ENCODE measurements at places on chromosomes 16 and 17.
A peak's percentile ranks its signal among the peaks of the same experiment; 100 is the strongest.

GRCh38 chr16:70665806-70666735 is 19.7 kb downstream of the IL34 start:
- DNase-seq, result no peak

GRCh38 chr16:87053016-87053982 is 263.9 kb downstream of the C16orf95 start:
- DNase-seq, result no peak

GRCh38 chr17:54968988-54969332 is 395 bp downstream of the STXBP4 start:
- peak; percentile 2 for DNase-seq

DNA sequence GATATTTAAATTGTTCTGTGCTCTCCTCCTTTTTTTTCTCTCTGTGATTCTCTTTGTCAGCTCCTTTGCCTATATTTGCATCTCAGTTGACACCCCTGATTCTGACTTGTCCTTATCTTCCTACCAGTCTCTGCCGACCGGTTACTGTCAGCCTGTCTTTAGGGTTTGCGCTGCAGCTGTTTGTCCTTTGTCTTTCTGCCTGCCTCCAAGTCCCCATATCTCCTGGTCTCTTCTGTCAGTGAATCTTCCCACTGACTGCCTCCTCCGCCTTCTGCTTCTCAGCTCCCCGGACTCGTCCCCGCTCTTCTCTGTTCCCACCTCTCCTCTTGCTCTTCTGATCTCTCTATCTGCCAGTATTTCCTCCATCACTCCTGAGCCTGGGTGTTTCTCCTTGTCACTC is 5.2 kb downstream of the TLCD2 start:
- DNase-seq, result no peak

GRCh38 chr17:68431661-68432071 is 25.6 kb downstream of the WIPI1 start:
- peak; percentile 26 for DNase-seq

GRCh38 chr17:28717578-28718332 is at the start of gene RAB34:
Gene RAB34, minus strand, starts transcription at chr17:28717868. Its CDS starts 602 bp downstream, at chr17:28717266.
- peak; percentile 34 for DNase-seq

GRCh38 chr16:68422396-68422960 is 25.8 kb downstream of the SMPD3 start:
- DNase-seq, result no peak

GRCh38 chr17:44837196-44837595 is 7.1 kb upstream of the GJC1 start:
- no peak for DNase-seq

DNA sequence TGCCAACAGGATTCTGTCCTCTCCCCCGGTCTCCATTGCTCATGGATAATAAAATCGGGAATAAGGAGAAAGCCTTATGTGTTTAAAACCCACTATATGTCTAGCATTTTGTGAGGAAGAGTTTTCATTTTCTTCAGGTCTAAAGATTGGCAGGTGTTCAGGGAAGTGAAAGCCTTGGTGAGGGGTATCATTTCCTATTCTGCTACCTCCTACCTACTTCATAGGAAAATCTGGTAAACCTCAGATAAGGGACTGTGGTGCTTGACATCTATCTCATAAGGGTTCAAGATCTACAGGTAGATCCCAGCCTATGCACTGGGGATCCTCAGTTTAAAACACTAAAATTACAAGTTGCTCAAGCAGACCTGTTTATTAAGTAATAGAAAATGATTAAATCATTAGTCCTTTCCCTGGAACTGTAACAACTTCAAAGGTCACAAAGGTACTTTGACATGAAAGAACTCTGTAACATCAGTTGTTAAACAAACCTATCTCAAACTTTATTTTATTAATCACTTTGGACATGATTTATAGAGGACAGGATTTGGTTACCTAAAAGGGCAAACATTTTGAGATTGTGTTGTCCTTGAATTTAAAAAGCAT is 6.5 kb downstream of the MOSMO start:
- DNase-seq, result no peak

DNA sequence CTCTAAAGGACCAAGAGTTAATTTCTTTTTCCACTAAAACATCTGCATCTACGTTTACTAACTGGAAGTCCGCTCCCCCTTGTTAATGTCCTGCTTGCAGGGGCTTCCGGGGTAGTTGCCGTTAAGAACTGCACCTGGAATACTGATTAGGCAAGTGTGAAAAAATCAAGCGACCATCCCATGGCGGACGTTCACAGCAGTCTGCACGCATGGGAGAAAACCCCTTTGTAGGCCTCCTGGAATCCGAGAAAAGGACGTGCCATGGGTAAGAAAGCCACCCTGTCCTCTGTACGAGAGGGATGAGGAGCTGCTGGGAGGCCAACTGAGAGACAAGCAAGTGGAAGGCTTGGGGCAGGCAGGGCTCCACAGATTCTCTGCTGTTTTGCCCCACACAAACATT is 14.9 kb downstream of the SNN start:
- no peak for DNase-seq

DNA sequence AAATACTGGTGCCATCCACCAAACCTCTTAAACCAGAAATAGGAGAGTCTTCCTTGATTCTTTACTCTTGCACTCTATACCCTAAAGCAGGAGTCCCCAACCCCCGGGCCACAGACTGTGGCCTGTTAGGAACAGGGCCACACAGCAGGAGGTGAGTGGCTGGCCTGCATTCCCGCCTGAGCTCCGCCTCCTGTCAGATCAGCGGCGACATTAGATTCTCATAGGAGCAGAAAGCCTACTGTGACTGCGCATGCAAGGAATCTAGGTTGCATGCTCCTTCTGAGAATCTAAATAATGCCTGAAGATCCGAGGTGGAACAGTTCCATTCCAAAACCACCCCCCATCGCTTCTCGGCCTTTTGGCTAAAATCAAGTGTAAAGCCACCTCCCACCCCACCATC is 30.3 kb upstream of the SRCIN1 start:
- no peak for DNase-seq

DNA sequence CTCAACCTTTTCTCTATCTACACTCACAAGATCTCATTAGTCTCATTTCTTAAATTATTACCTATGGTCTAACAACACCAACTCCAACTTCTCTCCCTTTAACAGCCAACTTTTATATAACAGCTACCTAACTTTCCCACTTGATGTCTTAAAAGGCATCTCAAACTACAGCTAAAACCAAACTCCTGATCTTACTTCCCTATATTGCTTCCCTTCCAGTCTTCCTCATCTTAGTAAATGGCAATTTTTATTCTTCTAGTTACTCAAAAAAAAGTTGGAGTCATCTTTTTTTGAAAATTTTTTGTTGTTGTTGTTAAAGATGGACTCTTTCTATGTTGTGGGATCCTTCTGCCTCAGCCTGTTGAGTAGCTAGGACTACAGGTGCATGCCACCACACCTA is 15.3 kb downstream of the SRR start:
- no peak for DNase-seq

GRCh38 chr16:3979518-3979917 is 99.0 kb upstream of the CREBBP start:
- DNase-seq, result no peak

DNA sequence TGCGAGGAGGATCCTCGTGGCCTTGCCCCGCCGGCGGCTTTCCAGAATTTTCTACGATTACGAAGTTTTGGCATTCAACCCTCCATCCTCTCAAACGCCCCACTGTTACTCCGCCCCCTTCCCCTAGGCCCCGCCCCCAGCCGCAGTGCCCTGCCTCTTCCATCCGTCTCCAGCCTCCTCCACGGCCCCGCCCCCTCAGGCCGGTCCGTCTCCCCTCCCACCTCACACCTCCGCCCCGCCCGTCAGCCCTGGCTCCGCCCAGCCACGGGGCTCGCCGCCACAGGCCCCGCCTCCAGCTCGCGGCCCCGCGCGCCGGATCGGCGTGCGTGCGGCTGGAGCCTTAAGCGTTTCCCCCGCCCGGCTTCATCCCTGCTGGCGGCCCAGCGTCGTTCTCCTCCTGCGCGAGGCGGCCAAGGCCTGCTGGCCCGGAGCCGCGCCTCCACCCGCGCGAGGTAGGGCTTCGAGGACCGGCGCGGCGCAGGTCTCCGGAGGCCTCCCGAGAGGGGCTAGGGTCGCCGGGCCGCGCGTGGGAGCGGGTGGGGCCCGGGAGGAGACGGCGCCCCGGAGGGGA is at the start of the genes C17orf67 and DGKE:
Gene C17orf67, minus strand, starts transcription at position 112 of the 571 bp plus-strand sequence. CDS start 18,110 bp downstream, outside the sequence.
Gene DGKE, plus strand, starts transcription at position 343 of the 571 bp plus-strand sequence. CDS start 645 bp downstream, outside the sequence.
- DNase-seq, result peak; percentile 97

DNA sequence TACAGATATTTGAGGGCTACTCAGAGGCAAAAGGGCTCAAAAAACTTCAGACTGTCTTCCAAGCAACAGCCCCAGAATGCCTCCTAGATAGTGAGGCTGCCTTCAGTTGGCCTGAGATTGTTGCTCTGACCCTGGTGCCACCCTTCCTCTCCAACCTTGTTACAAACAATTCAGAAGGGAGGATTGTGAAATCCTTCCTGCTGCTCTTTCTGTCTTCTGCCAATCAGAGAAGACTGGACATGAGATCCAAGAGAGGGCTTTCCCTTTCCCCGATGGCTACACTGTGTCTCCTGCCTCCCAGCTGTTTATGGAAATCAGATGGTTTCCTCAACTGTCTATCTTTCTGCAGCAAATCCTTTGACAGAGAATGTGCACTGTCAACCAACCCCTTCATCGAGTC is 419.9 kb downstream of the CDH13 start:
- no peak for DNase-seq

GRCh38 chr17:50148226-50149090 is 2.0 kb downstream of the PPP1R9B start:
- DNase-seq, result peak; percentile 74

DNA sequence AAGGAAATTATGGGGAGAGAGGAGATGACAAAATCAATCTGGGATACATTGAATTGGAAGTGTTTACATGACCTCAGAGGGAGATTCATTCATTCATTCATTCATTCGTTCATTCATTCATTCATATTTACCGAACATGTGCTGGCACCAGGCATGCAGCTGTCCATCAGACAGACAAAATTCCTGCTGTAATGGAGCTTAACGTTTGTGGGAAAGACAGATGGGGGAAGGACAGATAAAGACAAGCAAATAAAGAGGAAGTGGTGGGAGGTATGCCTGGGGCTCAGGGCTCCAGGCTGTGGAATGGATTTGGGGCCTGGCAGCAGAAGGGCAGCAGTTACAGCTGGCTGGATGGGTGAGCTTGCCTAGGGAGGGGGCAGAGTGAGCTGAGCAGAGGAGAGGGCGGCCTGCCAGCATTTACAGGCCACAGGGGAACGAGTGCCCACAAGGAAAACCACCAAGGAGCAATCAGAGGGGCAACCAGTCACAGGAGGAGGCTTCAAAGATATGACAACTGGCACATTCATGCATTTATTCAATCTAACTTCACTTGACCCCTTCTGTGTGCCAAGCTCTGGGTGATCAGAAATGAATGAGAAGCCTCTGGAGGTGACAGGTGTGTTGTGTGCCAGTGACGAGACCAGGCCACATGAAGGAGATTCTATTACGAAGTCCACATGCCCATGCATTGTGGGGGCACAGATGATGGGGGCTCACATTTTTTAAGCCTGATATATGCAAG is 48.5 kb downstream of the ARHGAP27 start:
- DNase-seq, result no peak

GRCh38 chr16:57141822-57142631 is 43.8 kb downstream of the PSME3IP1 start:
- peak; percentile 15 for DNase-seq

DNA sequence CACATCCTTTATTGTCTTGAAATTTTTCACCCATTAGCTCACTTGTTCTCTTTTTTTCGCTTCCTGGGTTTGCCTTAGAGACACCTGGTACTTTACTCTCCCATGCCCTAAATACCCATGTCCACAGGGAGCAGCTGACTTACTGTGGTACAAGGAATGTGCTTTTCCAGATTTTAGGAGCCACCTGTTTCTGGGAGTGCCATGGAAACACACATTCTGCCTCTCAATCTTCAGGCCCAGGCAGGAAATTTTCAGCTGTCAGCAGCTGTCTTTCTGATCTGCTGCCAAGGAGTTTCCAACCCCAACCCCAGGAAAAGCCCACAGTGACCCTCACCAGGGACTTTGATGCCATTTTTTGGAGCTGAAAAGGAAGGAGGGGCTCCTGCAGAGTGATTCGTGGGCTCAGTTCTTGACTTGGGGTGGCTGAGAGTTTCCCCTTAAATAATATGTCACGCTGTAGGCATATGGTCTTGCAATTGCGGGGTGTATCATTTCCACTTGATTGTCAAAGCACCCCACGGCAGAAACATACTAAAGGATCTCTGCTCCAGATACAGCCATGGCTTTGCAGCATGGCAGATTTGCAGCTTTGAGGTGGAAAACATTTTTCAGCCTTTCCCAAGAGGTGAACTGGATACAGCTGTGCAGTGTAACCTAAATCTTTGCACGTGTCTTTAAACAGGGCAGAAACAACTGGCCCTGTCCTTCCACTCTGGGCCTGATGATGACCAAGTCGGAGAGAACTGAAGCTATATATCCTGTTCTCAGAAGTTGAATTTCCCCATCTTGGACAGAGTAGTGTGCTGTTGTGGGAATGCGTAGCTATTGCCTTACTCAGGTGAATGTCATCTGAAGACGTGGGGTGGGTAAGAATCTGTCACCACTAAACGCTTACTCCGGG is 19.2 kb downstream of the RBFOX1 start:
- no peak for DNase-seq

DNA sequence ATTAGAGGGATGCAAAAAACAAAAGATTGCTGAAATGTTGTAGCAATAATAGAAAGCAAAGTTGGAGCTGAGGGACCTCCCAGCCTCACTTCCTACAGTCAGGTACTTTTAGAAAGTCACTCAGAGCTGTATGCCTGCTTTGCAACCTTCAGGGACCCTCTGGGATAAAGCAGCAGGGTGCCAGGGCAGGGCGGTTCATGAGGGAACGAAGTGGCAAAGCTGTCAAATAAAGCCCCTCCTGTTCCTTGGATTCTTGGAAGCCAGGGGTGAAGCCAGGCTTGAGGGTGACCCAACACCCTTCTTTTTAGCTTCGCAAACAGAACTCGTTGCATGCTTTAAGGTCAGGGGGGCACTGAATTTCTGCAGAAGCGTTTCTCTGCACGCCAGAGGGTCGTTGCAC is 767 bp downstream of the ATP2C2 start:
- no peak for DNase-seq

DNA sequence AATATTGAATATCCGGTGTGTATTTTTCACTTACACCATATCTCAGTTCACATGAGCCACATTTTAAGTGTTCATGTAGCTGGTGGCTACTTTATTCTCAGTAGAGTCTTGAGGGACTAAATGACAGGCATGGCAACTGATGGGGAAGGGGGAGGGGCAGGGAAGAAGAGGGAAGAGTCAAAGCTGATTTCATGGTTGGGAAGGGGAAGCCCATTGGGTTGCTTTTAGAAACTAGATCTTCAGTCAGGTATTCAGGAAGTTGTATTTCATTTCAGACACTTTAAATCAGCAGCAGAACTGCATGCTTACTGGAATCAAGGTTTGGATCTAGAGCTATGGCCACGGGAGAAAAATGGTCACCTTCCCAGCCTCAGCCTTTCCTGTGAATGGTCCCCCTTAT is 2.9 kb upstream of the WIPI1 start:
- DNase-seq, result no peak

DNA sequence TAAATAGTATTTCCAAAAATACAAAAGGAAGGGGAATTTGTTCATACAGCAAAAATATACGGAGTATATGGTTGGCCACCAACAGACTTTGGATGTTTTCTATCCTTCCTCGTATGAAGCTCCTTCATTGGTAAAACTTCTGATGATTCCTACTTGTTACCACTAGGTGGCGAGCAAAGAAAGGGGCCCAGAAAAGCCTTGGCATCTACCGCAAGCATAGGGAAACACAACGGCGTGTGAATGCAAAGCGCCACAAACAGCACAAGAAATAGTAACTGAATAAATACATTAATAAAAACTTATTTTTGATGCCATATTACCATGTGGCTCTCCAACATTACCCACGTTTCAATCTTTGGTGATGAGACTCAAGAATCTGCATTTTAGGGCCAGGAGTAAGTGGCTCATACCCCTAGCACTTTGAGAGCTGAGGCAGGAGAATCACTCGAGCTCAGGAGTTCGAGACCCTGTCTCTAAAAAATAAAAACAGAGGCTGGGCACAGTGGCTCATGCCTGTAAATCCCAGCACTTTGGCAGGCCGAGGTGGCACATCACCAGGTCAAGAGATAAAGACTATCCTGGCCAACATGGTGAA is 34.5 kb downstream of the YWHAE start:
- peak; percentile 62 for DNase-seq
